CD4-positive, alpha-beta T cell treated with Interleukin-17A for 1 hour (primary cell): ENCODE measurements at places on chromosomes 11 and 22.

- peak; percentile 11 for DNase-seq
Measured at GRCh38 chr11:72423840-72424239, 10.5 kb downstream of the CLPB start.

DNA sequence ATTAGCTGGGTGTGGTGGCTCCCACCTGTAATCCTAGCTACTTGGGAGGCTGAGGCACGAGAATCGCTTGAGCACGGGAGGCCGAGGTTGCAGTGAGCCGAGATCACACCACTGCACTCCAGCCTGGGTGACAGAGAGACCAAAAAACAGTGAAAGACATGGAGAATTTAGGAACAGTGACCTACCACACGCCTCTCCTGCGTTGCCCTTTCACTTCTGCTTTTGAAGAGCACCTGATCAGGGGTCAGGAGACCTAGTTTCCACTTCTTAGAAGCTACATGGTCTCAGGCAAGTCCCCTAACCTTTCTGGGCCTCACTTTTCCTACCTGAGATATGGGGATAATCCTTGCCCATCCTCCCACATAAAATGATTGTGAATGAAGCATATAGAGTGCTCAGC lies 12.2 kb downstream of the SLC35C1 start:
- DNase-seq: no peak

GRCh38 chr11:75301131-75301530 lies 50.3 kb downstream of the ARRB1 start:
- DNase-seq: no peak

GRCh38 chr22:28882878-28883656 lies at the start of gene ZNRF3:
ZNRF3 (plus strand) TSS chr22:28883572; CDS start chr22:28883767, 195 bp downstream.
- peak; percentile 92 for DNase-seq

- no peak for DNase-seq
Measured at GRCh38 chr11:4887591-4887990, 5.9 kb downstream of the OR51T1 start.
